ENCODE measurements at places on chromosomes 2 and 18.

DNA sequence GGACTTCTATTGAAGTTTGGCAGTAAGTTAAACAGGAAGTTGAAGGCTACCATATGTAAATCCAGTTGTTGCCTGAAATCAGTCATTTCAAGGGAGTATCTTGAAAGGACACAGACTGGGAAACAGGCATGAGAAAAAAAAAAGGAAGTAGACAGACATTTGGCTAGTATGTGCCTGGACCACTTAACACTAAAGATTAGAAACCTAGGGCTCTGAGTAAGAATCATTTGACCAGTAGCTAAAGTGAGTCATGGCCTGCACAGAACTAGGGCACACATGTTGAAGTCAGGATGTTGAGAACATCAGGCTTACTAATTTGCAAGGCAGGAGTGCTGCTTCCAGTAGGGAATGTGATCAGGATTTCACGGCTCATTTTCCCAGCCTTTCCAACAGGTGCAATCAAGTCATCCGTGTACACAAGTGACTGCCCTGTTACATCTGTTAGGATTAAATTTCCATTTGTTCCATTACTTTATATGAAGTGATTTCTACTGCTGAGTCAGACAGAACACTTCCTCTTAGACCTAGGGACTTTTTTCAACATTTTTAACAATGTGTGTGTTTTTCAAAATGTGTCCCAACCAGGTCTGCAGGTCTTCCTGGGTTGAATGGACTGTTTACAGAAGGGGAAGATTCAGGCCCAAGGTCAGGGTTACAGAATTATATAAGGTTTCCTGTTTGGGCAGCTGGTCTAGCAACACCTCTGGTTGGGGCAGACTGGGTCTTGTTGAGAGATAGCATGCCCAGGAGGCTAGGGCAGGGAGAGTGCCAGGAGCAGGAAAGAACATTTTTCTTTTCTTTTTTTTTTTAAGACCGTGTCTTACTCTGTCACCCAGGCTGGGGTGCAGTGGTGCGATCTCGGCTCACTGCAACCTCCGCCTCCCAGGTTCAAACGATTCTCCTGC, 145.6 kb downstream of the TGIF1 start:
- DNase-seq, result peak; percentile 38

DNA sequence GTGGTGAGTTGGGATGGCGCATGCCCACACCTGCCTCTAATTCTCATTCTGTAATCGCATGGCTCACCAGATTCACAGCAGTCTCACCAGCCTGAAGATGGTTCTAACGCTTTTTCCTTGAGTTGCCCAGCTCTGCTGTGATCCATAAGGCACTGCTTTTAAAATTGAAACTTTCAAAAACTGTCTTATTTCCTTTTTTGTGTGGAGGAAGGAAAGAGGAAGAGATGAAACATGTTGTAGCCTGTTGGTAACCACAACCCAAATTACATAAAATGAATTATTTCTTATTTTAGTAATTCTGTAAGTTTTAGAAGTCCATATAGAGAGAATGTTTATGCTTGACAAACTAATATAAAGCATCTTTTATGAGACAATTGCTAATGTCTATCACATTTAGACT, 165.4 kb downstream of the RBM43 start:
- DNase-seq, result no peak

GRCh38 chr2:221655300-221655699, 83.2 kb upstream of the EPHA4 start:
- DNase-seq, result no peak

- peak; percentile 45 for DNase-seq
Measured at GRCh38 chr2:29940706-29941105, 19.3 kb upstream of the ALK start.

DNA sequence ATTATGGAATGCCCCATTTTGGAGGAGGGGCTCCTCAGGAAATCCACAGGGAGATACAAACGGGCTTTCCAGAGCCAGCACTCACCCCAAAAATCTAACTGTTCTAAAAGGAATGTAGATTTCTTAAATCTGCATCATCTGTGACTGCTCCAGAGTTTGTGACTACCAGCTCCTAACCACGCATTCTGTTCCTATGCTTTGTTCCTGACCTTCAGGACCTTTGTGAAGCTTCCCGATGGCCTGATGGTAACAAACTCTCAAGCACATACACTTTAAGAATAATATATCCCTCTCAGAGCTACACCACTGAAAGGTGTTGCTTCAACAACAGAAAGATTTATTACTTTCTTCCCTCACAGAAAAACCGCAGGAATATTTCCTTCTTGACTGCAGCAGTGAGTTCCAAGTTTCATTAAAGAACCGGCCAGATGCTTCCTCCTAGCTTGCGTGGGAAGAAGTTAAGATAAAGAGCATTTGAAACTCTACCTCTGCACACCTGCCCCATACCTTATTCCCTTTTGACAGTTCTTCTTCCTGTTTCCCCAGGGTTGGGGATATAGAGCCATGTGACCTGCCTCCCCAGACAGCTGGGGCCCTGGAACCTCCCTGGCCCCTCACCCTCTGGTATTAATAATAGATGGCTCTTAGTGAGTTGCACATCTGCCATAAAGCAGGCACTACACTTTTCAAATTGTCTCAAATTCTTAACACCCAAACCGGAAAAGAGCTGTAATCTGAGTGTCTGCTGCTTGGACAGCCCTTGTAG, 40.2 kb upstream of the EML4 start:
- DNase-seq, result no peak

- DNase-seq, result no peak
Measured at GRCh38 chr2:98419544-98419943, 25.1 kb upstream of the INPP4A start.

DNA sequence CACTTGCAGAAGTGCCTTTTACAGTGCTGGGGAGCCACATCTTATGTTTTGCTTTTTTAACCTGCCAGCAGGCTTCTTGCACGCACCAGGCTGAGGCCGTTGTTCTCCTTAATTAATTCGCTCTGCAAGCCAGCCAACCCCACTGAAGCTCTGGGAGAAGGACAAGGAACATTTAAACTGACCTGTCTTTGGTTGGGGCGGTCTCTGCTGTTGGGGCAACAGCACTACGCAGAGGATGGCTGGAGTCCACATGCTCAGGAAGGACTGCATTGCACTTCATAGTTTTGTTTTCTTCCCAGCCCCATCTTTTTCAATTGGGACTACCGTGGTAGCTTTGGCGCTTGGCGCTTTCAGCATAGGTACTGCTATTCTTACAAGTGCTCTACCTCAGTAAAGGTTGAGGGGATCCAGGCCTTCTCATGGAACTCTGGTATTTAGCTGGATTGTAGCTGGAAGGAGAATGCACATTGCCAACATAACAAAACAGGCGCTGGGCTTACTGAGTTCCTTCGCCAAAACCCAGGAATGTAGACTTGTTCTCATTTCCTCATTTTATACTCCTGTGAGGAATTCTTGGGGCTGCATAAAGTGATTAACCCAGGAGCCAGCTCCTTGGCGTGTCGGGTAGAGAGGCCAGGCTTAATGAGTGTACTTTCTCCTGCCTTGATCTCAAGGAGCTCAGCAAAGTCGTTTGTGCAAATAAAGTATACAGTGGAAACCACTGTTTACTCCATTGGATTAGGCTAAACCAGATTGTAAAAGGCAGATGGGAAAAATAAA, 146.2 kb downstream of the PRKCE start:
- DNase-seq, result no peak

DNA sequence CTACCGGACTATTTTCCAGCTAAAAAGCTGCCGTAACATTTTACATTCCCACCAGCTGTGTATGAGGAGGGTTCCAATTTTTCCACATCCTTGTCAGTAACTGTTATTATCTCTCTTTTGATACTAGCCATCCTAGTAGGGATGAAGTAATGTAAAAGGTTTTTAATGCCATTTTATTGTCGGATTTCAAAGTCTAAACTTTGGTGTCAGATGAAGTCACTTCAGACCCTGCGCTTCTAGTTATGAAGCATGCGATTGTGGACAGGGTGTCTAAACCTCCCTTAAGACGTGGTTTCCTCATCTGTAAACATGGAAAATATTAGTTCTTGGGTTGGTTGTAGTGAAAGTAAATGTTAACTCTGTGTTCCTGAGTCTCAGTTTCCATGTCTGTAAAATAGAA, 4.7 kb downstream of the DGKD start:
- no peak for DNase-seq

GRCh38 chr2:224126440-224126839, 87.4 kb upstream of the SERPINE2 start:
- no peak for DNase-seq

GRCh38 chr2:133044556-133044955, 374.6 kb upstream of the LYPD1 start:
- no peak for DNase-seq

DNA sequence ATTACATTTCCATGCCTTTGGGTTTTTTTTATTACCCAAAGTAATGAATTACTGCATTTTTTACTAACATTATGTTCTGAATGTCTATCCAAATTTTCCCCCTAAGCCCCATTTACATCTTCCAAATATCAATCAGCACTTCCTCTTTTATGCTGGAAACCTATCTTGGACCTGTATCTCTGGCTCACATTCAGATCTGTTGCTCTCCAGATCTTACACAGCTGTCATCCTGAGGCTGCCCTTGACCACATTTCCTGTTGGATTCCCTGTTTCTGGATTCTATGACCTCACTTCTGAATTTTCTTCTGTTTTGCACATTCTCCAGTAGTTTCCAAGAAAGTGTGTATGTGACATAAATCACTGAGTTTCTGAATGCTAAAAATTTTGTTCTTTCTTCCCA, 146.7 kb downstream of the PDE1A start:
- no peak for DNase-seq

- DNase-seq, result no peak
Measured at GRCh38 chr18:33733376-33733775, 155.4 kb downstream of the ASXL3 start.

DNA sequence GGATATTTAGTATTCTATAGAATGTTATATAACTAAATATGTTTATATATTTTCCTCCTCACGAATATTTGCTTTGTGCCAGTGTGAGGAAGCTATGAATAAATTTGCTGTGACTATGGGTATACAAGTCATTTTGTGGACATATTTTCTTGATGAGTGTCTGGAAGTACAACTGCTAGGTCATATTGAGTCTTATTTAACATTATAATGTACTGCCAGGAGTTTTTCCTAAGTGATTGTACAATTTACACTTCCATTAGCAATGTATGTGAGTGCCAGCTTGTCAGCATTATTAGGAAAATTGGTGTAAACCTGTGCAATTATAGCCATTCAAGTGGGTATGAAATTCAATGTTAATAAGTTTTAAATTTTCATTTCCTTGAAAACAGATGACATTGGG, 1328.9 kb upstream of the TMEFF2 start:
- DNase-seq, result no peak

GRCh38 chr2:9693196-9693491, 62.3 kb upstream of the YWHAQ start:
- no peak for DNase-seq

DNA sequence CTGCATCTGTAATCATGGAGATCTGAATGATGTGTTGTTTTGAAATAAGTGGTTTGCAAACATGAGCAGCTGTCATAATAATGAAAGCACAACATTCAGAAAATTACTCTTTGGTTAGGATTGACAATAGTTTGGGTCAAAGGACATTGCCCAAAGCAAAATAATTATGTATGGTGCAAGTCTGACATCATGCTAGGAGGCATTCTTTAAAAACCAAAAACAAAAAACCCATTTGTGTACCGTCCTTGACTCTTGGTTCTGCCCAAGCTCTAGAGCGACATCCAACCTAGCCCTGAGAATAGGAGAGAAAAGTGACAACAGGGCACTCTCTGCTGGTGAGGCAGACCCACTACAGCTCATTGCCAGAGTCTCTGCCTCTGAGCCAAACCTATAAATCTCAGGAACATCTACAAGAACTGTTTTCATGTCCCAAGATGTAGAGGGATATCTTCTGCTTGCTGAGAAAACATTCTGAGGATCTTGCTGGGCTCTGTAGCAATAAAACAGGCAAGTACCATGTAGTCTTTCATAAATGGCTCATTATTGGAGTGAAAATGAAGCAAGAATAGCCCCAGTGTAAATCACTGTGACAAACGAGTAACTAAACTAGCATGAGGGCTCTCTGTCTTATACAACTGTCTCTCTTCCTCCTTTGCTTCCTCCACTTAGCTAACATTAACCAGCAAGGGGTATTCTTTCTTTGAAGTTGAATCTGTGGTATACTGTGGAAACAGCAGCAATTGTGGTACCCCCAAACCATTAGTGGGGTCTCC, 266.8 kb upstream of the CXCR4 start:
- peak; percentile 72 for DNase-seq

- no peak for DNase-seq
Measured at GRCh38 chr2:64056021-64056420, 36.8 kb upstream of the VPS54 start.

DNA sequence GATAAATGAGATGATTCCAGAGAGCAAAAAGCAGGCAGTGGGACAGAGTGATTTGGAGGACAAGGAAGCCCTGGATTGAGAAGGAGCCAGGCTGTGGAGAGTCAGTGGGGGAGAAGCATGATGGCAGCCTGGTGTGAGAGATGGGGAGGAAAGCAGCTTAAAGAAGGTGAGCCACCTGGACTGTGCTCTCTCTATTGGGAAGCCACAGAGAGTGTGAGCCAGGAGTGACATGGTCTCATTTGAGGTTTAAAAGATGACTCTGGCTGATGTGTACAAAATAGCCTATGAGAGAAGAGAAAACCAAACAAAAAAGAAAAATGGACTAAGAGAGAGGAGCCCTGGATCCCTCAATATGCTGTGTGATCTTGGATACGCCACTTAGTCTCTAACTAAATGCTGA, 12.9 kb upstream of the EPAS1 start:
- no peak for DNase-seq

GRCh38 chr2:237726401-237726830, 72.2 kb upstream of the RBM44 start:
- DNase-seq, result no peak

GRCh38 chr2:7660816-7661215, 743.6 kb downstream of the RNF144A start:
- no peak for DNase-seq

DNA sequence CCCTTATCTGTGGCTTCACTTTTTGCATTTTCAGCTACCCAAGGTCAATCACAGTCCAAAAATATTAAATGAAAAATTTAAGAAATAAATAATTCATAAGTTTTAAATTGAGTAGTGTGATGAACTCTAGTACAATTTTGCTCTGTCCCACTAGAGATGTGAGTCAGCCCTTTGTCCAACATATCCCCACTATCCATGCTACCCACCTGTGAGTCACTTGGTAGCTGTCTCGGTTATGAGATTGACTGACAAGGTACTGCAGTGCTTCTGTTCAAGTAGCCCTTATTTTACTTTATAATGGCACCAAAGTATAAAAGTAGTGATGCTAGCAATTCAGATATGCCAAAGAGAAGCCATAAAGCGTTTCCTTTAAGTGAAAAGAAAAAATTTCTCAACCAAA, 28.8 kb downstream of the ADCY3 start:
- DNase-seq, result no peak

- DNase-seq, result no peak
Measured at GRCh38 chr2:172431993-172432392, 4.6 kb downstream of the ITGA6 start.

- no peak for DNase-seq
Measured at GRCh38 chr2:219284501-219285372, 5.6 kb downstream of the DNAJB2 start.
